ENCODE measurements at places on chromosomes 7 and 10.

DNA sequence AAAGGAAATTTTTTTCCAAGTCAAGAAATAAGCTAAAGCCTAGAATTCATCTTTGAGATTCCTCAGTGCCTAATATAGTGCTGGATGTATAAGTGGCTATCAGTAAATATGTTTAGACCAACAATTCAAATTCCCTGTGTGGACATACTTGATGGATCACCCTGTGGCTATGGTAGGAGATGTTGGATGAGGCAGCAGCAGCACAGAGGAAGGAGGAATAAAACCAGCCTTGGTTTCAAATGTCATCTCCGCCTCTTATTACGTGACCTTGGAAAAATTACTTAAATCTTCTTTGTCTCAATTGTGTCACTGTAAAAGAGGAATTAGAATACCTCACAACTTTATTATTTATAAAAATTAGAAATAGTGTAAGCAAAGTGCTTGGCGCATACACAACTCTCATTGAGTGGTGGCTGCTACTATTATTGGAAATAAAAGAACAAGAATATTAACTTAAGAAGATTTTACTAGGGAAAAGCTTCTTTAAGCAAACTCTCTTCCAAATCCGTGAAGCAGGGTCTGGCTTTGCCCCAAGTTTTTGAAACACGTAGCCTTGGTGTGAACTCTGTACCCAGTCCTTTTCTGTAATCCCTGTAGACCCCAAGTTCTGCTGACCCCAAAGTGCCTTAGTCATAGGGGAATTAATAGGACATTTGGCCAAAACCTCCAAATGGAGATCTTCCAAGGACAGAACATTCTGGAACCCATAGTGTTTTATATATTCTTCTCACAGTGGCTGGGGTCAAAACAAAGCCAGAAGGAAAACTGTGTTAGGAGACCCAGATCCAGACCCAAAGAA, 283.8 kb downstream of the PTEN start:
- no peak for DNase-seq

GRCh38 chr7:32865448-32866030, 26.0 kb downstream of the KBTBD2 start:
- no peak for DNase-seq

GRCh38 chr10:103895411-103896186, 22.4 kb downstream of the STN1 start:
- DNase-seq, result no peak

DNA sequence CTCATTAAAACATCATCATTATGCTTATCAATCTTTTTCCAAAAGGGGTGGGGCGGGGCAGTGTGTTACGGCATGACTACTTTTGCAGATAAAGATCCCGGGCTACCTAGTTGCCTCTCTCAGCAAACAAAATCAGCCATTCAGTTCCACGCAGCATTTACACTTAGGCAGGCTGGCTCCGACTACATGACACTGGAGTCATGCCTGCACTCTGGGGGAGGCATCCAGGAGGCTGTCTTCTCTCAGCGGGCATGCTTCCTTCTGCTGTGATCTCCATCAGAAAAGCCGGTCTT, 193.9 kb upstream of the TCF7L2 start:
- DNase-seq, result no peak

DNA sequence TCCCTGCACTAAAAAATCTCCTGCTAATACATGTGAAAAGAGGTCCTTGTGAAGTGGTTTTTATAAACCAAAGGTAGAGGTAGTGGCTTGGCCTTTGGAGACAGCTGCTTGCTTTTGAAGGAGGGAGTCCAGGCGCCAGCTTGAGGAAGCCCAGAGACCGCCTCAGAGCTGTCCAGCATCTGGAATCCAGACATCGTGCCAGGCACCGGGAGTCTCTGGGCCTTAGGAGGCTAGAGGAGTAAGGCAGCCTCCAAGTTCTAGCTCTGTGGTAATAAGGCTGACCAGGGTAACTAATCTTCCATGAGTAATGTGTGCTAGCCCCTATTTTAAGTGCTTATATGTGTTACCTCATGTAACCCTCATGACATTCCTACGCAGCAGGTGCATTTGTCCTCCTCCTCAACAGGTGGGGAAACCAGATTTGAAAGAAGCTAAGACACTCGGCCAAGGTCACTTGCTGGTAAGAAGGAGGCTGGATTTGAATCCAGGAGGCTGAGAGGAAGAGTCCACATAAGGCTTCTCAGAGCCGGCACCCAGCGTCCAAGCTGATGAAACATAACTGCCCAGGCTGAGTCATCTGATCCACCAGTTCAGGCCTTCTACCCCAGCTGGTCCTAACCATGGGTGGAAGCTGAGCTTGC, 26.1 kb downstream of the PRLHR start:
- no peak for DNase-seq

DNA sequence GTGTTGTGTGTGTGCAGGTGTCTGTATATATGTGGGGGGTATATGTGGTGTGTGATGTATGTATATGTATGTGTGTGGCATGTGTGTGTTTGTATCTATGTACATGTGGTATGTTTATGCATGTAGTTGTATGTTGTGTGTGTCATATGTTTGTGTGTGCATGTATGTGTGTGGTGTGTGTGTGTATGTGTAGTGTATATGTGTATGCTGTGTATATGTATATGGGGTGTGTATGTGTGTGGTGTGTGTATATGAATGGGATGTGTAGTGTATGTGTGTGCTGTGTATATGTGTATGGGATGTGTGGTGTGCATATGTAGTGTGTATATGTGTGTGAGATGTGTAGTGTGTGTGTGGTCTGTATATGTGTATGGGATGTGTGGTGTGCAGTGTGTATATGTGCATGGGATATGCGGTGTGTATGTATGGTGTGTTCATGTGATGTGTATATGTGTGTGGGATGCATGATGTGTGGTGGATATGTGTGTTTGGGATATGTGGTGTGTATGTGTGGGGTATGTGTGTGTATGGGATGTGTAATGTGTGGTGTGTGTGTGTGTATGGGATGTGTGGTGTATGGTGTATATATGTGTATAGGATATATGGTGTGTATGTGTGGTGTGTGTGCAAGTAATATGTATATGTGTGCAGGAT, 30.0 kb downstream of the IKZF1 start:
- no peak for DNase-seq

DNA sequence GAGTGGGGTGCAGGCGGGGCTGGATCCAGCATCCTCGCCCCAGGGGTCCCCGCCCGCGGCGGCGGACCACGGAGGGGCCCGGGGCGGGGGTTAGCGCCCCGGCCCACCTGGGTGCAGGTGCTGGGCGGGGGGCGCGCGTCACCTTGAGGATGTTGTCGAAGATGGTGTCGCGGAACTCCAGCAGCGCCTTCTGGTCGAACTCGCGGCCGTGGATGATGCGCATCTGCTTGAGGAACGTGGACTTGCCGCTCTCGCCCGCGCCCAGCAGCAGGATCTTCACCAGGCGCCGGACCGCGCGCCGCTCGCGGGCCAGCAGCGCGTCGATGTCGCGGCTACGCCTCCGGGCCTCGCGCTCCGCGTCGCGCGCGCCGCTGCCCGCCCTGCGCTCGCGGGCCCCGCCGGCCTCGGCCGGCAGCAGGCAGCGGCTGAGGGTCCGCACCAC, 376 bp downstream of the GNA12 start:
- peak; percentile 41 for DNase-seq

Data from NAMALWA (cell line).